Activated T-cell treated with anti-CD3 and anti-CD28 coated beads, Interleukin-2, amount 50 U/mL, for 72 hours (primary cell): ENCODE measurements at places on chromosomes 12 and 14. TPM values are rescaled to one million over a fixed set of nuclear protein-coding genes. Genes with fewer than 3 reads are reported as not detected.

DNA sequence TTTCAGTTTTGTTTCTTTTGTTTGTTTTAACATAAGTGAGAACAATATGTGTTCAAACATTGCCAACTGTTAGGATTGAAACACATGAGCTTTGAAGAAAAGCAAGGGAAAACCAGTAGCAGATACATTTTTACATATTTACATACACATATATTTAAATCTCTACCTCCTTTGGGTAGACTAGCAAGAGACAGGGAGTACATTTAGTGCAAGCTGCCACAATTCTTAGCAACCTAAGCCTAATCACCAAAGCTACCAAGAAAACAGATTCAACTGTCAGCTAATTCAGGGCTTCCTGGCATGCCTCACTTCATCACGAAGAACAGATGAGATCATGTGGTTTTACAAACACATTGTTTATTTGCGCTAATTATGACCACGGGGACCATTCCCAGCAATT, 143.1 kb downstream of the PRIMA1 start:
- H3K27ac ChIP-seq, result no peak overlapping the region
- peaks cover 27% of the 10 kb centered on the region for H3K4me1 ChIP-seq
- H3K36me3 ChIP-seq, result peaks cover 8% of the 10 kb centered on the region
- no peak for DNase-seq

DNA sequence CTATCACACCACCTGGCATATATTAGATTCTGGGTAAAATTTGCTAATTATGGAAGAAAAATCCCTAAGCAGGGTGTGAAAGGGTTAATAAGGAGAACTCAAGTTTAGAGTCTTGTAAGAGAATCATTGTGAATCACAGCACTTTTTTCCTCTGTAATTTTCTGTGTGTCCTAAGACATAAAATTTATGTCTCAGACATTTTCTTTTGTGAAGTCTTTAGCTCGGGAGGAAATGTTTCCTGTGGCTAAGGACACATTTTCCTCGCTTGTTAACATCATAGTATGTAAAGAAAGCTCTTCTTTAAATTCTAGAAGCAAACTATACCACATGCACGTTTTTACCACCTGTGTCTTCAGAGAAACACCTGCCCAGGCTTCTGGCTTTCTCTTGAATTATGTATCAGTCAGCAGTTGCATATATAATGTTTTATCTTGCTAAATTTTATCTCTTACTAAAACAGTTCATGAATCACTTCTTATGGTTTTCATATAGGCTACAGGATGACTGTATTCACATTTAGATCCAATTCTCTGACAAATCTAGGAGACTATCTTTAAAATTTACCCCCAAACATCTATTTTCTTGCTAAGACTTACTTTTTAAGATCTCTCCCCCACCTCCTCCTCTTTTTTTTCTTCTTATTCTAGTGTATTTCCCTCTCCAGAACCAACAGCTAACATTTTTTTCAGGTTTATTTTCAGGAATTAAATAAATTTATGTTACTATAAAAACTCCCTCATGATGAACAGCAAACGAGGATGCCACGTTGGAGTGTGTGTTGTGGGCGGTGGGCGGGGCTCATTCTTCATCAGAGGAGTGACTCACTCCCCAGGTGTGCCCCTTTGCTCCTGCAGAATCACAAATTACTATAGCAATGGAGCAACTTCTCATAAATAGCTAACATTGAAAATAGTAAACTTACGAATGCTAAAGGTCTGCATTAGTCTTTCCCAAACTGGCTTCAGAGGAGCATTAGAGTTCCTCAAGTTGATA, 11.6 kb upstream of the CSRP2 start:
- peaks cover 6% of the 10 kb centered on the region for H3K27me3 ChIP-seq
- peaks cover 1% of the 10 kb centered on the region for H3K36me3 ChIP-seq
- peak overlapping the region; percentile 47 for H3K4me3 ChIP-seq
- H3K4me1 ChIP-seq, result peaks cover 25% of the 10 kb centered on the region
- peak; percentile 72 for DNase-seq

Gene AQP2
- total RNA-seq, result not detected

GRCh38 chr12:48780381-48781025, 8.4 kb downstream of the ADCY6 start:
- DNase-seq, result no peak
- no peaks in the 10 kb centered on the region for H3K36me3 ChIP-seq
- H3K27ac ChIP-seq, result no peak overlapping the region
- H3K4me1 ChIP-seq, result no peaks in the 10 kb centered on the region

- DNase-seq, result peak; percentile 44
- no peaks in the 10 kb centered on the region for H3K4me1 ChIP-seq
- no peak overlapping the region for H3K27ac ChIP-seq
- H3K27me3 ChIP-seq, result no peaks in the 10 kb centered on the region
- no peaks in the 10 kb centered on the region for H3K36me3 ChIP-seq
- H3K4me3 ChIP-seq, result no peak overlapping the region
Observed at GRCh38 chr12:5200278-5201087, 156.8 kb downstream of the KCNA5 start.

DNA sequence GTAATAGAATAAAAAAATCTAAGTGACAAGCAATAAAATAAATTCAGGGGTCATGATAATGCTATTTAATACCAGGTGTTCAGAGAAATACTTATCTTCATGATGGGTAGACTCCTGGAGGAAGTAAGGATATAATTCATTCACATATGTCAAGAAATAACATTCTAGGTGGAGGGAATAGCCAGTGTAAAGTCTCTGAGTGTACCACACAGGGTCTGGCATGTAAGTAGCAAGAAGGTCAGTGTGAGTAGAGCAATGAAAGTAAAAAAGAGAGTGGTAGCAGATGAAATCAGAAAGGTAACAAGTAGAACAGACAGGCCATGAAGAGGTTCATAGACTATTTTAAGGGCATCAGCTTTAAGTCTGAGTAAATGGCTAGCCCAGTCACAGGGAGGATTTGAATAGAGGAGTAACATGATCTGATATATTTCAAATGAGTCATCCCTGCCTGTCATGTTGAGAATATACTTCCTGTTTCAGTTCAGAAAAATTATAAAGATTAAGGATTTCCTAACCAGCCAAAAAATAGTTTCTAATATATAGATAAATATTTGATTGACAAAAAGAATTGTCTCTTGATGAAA, 519.9 kb downstream of the C12orf50 start:
- no peaks in the 10 kb centered on the region for H3K27me3 ChIP-seq
- no peak for DNase-seq
- H3K4me1 ChIP-seq, result no peaks in the 10 kb centered on the region
- H3K27ac ChIP-seq, result no peak overlapping the region
- no peaks in the 10 kb centered on the region for H3K36me3 ChIP-seq

GRCh38 chr12:104555648-104556047, 98.9 kb downstream of the CHST11 start:
- DNase-seq, result no peak
- peaks cover 13% of the 10 kb centered on the region for H3K4me1 ChIP-seq
- H3K36me3 ChIP-seq, result peaks cover 5% of the 10 kb centered on the region
- no peak overlapping the region for H3K27ac ChIP-seq
- H3K27me3 ChIP-seq, result no peaks in the 10 kb centered on the region

Gene WSCD2
- total RNA-seq, result not detected

DNA sequence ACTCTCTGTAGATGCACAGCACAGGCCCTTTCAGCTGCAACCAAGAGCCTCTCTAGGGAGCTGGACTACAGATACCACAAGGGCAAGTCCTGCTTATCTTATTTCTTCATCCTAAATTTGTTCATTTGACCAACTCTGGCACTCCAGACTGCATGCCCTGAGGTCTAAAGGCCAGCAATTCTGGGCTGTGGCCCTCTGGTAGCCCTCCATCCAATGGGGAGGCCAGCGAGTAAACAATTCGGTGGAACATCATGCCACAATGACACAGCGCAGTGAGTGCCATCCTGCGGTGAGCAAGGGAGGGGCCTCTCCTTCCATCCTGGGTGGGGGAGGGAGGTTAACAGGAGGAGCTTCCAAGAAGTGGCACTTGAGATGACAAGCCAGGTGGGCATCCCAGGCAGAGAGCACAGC, 652 bp upstream of the SELPLG start:
- H3K36me3 ChIP-seq, result peaks cover 9% of the 10 kb centered on the region
- peak; percentile 68 for DNase-seq
- H3K27ac ChIP-seq, result peak overlapping the region; percentile 96
- no peaks in the 10 kb centered on the region for H3K27me3 ChIP-seq

DNA sequence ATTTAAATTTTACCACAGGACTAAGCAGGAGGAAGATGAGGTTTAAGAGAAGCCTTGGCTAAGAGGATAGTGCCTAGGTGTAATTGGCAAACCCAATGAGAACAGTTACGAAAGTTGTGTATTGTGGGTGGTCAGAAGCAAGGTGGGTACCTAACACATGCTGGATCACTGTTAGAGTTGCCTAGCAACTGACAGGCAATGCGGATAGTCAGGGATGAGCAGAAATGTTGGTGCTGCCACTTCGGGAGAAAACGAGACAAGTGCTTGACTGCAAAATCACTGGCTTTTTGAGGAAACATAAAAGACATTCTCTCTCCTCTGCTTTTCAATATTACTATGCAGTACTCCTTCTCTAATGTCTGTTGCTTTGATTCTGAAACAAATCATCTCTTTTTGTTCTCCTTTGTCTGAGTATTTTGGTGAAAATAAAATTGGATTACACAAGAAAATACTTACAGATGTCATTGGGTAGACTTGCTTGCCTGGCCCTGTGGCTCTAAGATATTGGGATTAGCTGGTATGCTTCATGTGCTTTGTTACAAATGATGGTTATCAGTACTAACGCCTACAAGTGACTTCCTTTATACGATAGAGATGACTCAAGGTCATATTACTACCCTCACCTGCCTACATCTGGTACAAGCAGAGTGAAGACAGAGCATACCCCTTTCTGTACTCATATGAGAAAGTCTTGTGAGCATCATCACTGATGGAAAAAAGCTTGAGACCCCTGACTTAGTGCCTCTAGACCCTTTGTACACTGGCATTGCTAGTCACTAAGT, 48.0 kb downstream of the TDP1 start:
- H3K36me3 ChIP-seq, result peaks cover 2% of the 10 kb centered on the region
- H3K27ac ChIP-seq, result peak overlapping the region; percentile 51
- no peak for DNase-seq
- H3K27me3 ChIP-seq, result no peaks in the 10 kb centered on the region
- H3K4me3 ChIP-seq, result no peak overlapping the region
- H3K4me1 ChIP-seq, result peaks cover 22% of the 10 kb centered on the region
